ENCODE measurements at places on chromosomes 3 and 15.
A peak's percentile ranks its signal among the peaks of the same experiment; 100 is the strongest.

GRCh38 chr15:88613074-88613944, 7.8 kb upstream of the AEN start:
- DNase-seq, result no peak

GRCh38 chr15:91940496-91941381, 87.2 kb downstream of the SLCO3A1 start:
- no peak for DNase-seq

DNA sequence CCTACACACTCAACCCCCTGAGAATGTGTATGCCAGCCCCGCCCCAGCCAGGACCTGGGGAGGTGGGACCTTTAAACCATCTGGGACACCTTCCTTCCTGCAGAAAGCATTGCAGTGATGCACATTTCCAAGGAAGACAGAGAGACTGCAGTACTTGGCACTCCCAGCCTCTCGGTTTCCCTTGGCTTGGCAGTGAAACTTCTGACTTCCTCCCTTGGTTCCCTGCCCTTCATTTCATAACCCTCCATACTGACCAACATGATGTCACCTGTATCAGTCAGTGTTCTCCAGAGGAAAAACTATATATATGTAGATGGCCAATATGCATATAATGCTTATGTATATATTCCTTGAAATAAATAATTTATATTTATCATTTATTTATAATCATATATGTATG, 103.2 kb downstream of the SST start:
- DNase-seq, result peak; percentile 13

- no peak for DNase-seq
Measured at GRCh38 chr3:157381606-157382005, 55.0 kb upstream of the PTX3 start.

DNA sequence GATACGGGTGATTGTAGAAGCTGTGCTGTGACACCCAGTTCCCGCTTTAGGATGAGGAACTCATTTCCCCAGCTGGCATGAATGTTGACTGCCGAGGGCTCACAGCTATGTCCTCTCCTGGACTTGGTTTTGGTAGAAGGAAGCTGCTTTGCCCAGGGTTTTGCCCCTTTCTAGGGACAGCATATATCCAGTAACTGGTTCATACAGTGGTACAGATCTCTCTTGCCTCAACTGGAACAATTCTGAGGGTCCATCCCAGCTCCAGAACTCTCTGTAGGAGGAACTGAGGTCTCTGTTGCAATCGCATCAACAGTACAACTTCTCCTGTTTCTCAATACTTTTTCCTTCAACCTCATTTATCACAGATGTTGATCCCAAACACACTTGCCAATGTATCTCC, 54.5 kb upstream of the FNDC3B start:
- peak; percentile 76 for DNase-seq

DNA sequence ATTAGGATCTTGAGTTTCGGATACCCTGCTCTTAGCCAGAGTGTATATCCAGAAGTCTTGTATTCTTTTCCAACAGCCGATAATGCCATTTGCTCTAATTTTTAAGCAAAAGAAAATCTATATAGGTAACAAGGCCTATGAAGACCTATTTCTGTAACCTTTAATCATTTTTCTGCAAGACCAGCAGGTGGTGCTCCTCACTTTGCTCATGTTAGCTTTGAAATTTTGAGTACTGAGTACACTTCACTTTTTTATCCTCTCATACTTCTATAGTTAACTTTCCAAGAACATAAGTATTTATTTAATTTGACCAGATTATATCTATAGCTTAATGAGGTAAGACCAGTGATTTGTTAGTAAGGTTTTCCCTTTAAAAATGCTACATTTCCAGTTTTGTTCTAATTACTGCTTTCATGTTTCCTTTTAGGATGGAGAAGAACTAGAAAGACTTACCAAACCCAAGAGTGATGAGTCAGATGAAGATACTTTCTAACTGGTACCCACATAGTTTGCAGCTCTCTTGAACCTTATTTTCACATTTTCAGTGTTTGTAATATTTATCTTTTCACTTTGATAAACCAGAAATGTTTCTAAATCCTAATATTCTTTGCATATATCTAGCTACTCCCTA, 20.5 kb downstream of the SLC35A5 start:
- peak; percentile 75 for DNase-seq

GRCh38 chr3:179045719-179046402, 25.7 kb downstream of the ZMAT3 start:
- DNase-seq, result no peak

- DNase-seq, result no peak
Measured at GRCh38 chr3:113602256-113602655, 69.9 kb downstream of the SIDT1 start.

All from hematopoietic multipotent progenitor cell treated with erythropoietin and hydrocortisone succinate and interleukin-3 and kit ligand, for 4 days (in vitro differentiated cells).